T-cell (primary cell): ENCODE measurements at places on chromosomes 3 and 15. TPM values are rescaled to one million over a fixed set of nuclear protein-coding genes. Genes with fewer than 3 reads are reported as not detected.
A peak's percentile ranks its signal among the peaks of the same experiment; 100 is the strongest.

DNA sequence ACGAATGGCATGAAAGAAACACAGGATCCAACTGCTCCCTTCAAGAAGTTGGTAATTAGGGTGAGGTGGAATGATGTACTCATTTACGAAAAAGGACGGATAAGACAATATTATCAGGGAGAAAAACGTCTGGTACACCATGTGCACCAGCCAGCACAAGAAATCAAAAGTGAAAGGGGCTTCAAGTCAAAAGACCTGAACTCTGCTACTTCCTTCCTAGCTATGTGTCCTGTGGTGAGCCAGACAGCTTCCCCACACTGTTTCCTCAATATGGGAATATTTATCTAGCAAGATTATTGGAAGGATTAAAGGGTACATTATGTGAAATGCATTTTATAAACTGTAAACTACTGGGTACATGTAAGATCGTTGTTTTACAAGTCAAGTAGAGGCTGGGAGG lies 33.9 kb downstream of the RAB27A start:
- DNase-seq = no peak

DNA sequence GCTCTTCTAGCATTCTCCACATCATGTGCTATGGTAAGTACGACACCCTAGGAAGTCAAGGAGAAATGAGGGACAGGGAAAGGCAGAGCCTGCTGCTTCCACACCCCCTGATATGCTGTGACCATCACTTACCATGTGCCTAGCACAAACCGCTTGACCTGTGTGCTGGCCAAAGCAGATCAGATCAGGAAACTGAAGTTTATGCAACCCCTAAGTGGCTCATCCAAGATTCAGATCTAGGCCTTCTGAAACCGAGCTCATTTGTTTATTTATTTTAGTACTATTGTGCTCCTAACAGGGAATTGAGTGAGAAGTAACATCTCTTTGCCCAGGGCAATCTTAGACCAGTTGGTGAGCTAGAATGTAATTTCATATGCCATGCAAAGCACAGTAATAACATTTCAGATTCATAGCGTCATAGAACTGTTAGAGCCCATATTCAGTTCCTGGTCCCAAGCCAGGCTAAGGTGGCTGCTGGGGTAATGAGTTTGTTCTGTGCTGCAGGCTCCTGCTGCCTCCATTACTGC lies at the start of gene RTP2:
RTP2 (minus strand) TSS at position 51 of the 527 bp plus-strand sequence. CDS start 429 bp downstream, outside the sequence.
- DNase-seq = no peak

GRCh38 chr3:127691489-127691888 lies 18.7 kb downstream of the ABTB1 start:
- DNase-seq = no peak

GRCh38 chr15:57704441-57704840 lies 2.1 kb upstream of the POLR2M start:
- no peak for DNase-seq

DNA sequence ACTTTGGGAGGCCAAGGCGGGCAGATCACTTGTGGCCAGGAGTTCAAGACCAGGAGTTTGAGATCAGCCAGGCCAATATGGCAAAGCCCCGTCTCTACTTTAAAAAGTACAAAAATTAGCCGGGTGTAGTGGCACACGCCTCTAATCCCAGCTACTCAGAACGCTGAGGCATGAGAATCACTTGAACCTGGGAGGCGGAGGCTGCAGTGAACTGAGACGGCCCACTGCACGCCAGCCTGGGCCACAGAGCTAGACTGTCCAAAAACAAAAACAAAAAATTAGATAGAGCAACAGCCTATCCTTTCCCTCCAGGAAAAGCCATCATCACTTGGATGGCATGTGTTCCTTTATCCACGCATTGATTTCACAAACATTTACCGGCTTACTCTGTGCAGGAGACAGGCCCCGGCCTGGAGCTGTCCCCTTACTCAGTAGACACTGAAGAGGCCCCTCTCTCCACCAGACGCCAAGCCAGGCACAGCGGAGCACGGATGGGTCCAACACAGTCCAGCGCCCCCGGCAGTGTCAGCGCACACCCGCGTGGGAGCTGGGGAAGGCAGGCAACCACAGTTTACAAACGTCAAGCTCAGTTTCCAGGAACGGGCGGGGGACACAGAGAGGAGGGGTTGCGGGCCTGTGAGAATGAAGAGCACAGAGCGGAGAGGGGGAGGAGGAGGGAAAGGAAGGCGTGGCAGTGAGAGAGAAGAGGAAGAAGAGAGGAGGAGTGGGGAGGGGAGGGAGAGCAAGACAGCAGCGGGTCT lies 3.1 kb downstream of the GP5 start:
- peak; percentile 54 for DNase-seq

DNA sequence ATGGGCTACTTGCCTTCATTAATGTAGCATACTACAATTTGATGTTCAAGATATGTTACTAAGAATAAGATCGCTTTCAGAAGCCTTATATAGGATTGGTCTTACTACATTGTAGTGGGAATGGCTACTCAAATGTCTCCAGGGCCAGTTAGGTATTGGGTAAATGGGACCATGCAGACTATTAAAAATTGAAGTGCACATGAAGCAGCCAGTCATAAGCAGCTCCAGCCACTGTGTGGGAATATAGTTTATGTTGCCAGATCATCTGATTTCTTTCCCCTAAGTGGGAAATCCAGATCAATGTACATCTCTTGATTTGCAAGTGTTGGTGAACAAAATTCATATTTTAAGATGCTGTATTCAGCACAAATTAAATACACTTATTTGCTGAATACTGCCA lies 5.1 kb downstream of the CTNNB1 start:
- no peak for DNase-seq

GRCh38 chr15:76160426-76161152 lies 100.8 kb downstream of the TMEM266 start:
- no peak for DNase-seq

DNA sequence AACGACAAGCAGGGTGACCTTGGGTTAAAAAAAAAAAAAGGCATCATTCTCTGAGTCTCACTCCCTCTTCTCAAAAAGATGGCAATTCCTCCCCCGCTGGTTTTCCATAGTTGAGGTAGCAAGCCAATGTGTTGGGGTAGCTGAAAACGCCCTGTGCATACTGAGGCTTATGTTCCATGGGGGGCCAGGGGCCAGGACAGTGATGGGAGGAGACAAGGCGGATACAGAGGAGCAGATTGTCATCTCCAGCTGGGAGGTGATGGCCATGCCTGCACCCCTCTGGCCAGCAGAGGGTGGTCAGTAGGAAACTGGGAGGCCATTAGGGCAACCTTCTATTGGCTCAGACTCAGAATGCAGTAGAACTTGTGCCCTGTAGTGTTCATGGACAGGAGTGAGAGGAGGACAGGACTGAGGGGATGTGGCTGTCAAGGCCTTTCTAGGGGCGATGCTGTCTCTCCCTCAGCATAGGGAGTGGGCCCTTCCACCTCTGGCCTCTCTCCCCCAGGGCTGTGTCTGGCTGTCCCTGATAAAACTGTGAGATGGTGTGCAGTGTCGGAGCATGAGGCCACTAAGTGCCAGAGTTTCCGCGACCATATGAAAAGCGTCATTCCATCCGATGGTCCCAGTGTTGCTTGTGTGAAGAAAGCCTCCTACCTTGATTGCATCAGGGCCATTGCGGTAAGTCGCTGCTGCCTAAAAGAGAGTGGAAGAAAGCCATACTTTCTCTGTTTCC lies 1.9 kb downstream of the TF start:
- DNase-seq = no peak

DNA sequence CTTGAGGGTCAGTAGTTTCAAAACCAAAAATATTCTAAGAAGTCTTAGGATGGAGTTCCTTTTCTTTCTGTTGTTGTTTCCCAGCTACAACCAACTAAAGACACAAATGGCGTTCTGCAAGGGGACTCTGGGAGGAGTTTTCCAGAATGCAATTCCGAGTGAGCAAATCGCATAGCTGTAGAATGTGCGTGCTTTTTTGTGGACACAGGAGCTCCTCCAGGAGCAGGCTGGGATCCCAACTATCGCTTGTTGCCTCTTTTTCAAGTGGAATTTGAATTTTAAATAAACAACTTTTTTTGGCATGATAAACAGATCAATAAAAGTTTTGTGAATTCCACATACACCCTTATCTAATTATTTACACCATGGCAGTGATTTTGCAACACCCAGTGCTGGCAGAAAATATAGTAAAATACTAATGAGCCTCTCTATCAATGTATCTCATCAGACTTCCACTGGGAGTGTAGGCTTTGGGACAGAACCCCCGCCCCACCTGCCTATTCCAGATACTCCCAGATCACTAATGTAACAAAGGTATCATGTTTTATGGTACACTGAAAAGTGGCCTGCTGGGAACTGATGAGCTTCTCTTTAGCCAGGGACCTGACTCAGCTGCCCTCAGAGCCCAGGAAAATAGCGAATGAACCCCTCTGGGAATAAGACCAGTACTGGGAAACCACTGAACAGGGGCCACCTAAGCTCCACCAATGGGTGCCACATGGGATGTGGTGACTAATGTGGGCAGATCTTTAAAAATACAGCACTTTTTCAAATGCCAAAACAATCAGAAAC lies 66.4 kb downstream of the LMCD1 start:
- DNase-seq = no peak

DNA sequence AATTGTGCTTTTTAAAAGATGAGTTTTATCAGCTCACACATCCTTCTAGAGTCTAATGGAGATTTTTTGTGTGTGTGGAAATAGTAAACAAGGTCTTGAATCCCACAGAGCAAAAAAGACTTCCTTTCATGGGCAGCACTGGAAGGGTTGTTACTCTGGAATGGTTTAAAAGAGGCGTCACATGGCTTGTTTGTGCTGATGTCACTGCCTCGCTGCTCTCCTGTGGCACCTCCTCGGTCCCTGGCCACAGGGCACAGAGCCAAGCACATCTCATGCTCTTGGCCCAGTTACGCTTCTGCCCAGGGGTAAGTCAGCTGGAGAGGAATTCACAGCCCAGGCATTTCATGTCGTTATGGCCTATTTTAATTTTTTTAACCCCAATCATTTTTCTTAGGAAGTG lies 53.2 kb downstream of the PGPEP1L start:
- DNase-seq = no peak

DNA sequence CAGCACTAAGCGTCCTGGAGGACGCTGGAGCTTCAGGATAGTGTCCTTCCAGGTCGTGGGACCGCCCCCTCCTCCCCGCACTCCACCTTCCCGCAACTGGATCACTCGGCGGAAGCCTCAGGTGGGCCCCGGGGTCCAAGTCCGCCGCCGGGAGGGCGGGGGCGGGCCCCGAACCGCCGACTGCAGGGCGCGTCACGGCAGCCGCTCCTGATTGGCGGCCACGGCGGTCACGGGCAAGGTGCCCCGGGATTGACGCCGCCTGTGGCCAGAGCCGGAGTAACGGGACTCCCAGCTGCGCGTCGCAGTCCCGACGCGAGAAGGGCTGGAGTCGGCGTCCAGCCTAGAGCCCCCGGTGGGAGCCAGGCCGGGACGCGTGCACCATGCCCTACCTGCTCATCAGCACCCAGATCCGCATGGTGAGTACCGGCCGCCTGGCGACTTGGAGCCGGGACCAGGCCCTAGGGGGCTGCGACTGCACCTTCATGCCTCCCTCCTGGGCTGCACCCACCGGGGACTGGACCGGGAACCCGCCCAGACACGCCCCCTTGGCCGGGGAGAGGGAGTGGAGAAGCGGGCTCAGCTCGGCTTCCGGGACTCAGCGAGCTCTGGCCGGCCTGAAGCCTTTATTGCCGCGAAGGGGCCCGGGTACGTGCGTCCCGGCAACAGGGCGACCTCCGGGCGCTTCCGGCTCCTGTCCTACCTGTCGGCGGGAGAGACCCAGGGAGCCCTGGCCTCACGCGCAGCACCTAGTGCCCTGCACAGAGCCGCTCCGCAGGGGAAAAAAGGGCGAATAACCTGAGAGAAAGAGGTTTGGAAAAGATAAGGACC lies at the start of gene GCHFR:
GCHFR (plus strand) TSS at position 268 of the 828 bp plus-strand sequence; CDS start at position 381, 113 bp downstream.
- peak; percentile 41 for DNase-seq

GRCh38 chr15:24878153-24878552 lies 76.6 kb upstream of the SNRPN start:
- no peak for DNase-seq

DNA sequence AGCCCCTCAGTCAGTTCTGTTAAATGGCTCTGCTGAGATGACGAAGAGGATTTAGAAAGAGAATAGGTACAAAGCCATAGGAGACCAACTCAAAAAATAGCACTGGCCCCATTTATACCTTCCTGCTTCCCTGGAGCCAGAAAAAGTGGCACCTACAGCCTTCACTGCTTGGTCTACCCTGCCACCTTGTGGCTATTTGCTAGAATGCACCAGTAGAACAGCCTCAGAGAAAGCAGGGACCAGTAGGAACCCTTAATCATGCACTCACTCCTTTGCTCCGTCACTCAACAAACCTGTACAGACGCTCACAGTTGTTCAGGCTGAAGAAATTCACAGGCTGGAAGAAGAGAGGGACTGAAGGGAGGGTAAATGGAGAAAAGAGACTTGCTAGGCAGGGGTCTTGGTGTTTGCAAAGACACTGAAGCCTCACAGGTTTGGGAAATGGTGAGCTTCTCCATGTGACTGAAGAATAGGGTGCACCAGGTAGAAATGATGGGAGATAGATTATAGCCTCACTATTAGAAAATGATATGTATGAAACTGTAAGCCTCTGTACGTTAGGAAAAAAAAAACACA lies 12.1 kb upstream of the RTP2 start:
- DNase-seq = peak; percentile 71

DNA sequence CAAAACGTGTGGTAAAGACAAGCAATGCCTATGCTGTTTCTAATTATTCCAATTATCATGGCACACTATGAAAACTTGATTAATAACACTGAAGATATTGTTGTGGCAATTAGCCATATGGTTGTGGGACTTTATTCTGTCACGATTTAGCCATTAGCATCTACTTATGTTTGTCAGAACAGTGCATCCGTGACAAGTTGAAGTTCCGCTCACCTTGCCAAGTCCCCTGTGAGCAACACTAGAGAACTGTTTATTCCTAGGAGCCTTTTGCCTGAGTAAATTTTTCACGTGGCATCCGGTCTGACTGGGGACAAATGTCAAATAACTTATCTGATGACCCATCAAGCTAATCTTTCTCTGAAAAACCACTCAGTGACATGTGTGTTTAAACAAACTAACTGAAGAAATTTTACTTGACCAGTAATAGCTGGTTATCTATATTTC lies 403.3 kb downstream of the TBC1D5 start:
- DNase-seq = no peak

GRCh38 chr3:94372026-94372425 lies 309.2 kb downstream of the NSUN3 start:
- no peak for DNase-seq

GRCh38 chr3:122755491-122755890 lies 38.1 kb downstream of the HSPBAP1 start:
- no peak for DNase-seq

TEX264 gene
- 47.0 TPM for total RNA-seq

CPOX gene
- 47.6 TPM for total RNA-seq

PRTG gene
- not detected for total RNA-seq

EPHB1 gene
- total RNA-seq = 0.32 TPM

LYZL4 gene
- not detected for total RNA-seq

ST3GAL6 gene
- not detected for total RNA-seq

TUSC7 gene
- total RNA-seq = not detected
